COLO829 (cell line): ENCODE measurements at places on chromosomes 16 and 17.

- DNase-seq = no peak
These were observed 3.0 kb downstream of the SALL1 start for GRCh38 chr16:51147776-51148677.

DNA sequence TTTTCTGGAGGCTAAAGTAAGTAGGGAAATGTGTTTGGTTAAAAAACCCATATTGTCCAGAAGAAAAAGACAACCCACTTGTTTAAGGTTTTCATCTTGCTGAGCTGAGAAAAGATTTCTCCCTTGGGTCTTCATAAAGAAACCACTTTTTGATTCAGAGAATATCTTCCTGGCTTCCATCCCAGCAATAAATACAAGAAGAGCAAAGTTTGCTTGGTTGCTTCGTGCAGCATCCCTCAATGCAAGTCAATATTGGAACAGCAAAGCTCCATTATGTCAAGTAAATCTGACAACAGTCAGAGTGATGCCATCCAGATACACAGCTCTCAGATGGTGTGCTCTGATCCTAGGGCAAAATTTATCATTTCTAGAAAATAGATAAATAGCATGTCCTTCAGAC is 118.9 kb upstream of the PIRT start:
- no peak for DNase-seq

DNA sequence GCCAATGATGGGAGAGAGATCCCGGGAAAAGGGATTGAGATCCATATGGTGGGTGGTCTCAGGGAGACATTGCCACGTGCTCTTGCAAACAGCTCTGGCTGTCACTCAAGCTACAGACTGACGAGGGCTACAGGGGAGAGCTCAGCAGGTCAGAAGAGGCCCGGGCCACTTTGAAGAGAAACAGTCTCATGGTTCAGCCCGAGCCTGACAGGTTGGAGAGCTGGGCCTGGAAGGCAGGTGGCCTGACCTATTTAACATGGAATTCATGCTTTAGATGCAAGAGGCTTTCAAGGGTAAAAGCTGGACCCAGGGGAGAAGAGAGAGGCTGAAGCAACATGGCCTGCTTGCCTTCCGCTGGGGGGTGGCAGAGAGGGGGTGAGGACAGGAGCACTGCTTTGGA is 81.0 kb upstream of the BRD7 start:
- no peak for DNase-seq

GRCh38 chr16:11619327-11619851 is 32.7 kb upstream of the LITAF start:
- no peak for DNase-seq

DNA sequence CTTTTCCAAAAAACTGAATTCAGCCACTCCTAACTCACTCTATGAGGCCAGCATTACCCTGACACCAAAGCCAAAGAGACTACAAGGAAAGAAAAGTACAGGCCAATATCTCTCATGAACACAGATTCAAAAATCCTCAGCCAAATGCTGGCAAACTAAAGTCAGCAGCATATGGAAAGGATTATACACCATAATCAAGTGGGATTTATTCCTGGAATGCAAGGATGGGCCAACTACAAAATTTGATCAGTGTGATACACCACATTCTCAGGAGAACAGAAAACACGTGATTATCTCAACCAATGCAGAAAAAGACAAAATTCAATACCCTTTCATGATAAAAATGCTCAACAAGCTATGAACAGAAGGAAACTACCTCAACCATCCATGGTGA is 7.7 kb upstream of the AATK start:
- no peak for DNase-seq

DNA sequence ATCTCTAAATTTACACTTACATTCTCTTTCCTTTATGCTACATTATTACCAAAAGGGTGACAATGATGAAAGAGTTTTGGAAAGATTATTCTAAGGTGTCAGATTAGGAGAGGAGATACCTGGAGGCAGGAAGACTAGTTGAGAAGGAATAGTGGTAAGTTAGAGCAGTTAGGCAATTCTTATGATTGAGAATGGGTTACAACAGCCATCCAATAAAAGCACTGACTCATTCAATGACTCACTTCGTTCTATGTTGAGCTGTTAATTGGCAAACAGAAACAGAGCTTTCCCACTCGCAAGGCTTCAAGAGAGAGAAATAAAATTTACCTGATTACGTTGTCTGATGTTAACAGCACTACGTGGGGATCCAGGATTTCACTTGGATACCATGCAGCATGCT is 5.8 kb downstream of the NUP88 start:
- DNase-seq = no peak

- DNase-seq = no peak
These were observed 149.9 kb downstream of the CLEC16A start for GRCh38 chr16:11094075-11094856.

DNA sequence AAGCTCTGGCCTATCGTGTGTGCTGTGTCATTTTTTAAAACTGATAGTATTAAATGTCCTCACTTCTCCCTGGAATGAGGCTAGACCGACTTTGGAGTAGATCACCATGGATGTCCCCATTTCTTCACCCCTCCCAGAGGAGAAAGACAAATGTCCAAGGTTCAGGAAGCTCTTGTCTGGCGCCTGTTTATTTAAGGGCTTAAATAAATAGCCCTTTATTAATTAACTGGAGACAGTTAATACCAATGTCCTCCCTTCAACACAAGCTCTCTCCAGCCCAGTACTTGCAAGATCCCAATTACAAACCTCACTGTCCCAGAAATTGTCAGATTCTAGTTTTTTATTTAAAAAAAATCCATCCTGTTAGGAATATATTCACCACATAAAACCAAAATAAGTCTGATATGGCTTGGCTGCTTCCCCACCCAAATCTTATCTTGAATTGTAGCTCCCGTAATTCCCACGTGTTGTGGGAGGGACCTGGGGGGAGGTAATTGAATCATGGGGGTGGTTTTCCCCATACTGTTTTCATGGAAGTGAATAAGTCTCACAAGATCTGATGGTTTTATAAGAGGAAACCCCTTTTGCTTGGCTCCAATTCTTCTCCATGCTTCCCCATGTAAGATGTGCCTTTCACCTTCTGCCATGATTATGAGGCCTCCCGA is 344.4 kb downstream of the SHISA9 start:
- DNase-seq = no peak

DNA sequence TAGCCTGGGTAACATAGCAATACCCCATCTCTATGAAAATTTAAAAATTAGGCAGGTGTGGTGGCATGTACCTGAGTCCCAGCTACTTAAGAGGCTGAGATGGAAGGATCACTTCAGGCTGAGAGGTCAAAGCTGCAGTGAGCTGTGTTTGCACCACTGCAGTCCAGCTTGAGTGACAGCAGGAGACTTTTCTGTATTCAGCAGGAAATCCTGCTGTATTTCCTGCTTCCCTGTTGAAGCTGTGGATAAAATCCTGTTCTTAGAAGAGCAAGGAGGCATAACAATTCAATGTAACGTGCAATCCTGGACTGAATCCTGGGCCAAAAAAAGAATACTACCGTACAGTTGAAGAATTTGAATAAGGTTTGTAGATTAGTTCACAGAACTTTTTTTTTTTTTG is 62.2 kb downstream of the FBXL20 start:
- DNase-seq = no peak

DNA sequence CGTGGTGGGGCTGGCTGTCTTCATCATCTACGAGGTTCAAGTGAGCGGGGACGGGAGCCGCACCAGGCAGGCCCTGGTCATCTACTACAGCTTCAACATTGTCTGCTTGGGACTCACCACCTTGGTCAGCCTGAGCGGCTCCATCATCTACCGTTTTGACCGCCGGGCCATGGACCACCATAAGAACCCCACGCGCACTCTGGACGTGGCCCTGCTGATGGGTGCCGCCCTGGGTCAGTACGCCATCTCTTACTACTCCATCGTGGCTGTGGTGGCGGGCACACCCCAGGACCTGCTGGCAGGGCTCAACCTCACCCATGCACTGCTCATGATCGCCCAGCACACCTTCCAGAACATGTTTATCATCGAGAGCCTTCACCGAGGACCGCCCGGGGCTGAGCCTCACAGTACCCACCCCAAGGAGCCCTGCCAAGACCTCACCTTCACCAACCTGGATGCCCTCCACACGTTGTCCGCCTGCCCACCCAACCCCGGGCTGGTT is 5.1 kb upstream of the OTOP3 start:
- DNase-seq = no peak

DNA sequence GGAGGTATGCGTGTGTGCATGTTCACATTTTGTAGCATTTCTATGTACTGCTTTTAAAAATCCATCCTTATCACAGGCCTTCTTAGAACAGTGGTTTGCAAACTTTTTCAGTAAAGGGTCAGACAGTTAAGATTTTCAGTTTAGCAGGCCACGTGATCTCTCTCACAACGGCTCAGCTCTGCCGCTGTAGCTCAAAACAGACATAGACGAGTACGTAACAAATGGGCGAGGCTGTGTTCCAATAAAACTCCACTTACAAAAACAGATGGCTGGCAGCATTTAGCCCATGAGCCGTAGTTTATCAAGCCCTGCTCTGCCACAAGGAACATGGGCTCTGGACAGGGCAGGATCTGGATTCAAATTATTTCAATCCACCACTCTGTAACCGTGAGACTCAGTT is 141.8 kb downstream of the XYLT1 start:
- no peak for DNase-seq

GRCh38 chr17:58204796-58205195 is 12.3 kb downstream of the EPX start:
- DNase-seq = no peak

- no peak for DNase-seq
These were observed 24.2 kb downstream of the SGSH start for GRCh38 chr17:80195671-80196529.

DNA sequence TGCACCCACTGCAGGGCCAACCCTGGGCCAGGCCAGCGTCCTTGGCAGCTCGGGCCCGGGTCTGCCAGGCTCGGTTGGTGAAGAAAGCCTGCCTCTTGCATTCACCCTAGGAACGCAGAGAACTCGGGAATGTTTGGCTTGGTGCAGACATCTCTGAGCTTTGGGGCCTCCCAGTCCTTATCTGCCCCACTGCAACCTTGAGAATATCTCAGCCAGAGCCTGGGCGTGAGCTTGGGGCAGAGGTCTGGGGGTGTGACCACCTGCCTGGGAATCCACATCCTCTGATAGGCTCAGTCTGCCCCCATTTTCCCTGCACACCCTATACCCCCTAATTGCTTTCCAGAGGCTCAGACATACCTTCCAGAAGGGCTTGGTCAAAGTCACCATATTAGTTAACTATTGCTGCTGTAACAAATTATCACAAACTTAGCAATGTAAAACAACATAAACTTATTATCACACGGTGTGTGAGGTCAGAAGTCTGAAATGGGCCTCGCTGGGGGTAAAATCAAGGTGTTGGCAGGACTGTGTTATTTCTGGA is 30.7 kb upstream of the ZNF423 start:
- no peak for DNase-seq

DNA sequence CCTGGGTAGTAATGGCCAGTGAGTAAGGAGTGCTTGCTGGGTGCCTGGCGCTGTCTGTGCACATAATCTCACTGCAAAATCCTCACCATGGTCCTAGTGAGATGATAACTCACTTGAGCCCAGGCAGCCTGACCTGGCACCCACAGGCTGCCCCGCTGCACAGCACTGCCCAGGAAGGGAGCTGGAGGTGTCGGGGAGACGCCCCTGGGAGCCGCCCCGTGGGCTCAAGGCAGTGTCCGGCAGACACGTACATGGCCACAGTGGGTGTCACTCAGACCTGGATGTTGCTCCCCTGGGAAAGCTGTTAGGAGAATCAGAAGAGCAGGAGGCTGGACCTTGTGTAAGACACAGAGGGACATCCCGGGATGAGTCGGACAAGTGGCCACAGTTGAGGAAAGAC is 44.2 kb downstream of the BEAN1 start:
- DNase-seq = no peak

DNA sequence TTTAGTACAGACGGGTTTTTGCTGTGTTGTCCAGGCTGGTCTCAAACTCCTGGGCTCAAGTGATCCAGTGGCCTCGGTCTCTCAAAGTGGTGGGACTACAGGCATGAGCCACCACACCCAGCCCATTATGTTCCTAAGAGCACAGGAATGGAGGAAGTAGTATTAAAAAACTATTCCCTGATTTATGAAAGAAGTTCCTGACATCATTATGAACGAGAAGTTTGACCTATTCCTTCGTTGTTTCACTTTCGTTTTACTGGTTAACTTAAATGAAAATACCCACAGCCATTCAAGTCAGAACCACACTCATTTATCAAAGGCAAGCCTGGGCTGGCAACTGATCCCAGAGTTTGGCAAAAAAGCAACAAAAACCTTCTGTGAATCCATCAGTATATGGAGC is 13.5 kb upstream of the CBX4 start:
- peak; percentile 54 for DNase-seq

DNA sequence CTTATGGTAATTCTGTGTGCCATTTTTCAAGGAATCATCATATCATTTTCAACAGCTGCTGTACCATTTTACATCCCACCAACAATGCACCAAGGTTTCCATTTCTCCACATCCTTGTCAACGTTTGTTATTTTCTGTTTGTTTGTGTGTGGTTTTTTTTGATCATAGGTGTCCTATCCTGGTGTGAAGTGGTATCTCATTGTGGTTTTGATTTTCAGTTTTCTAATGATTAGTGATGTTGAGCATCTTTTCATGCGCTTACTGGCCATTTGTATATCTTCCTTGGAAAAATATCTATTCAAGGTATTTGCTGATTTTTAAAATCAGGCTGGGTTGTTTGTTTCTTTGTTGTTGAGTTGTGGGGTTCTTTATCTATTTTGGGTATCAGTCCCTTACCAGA is 15.0 kb downstream of the CHD9 start:
- DNase-seq = no peak

GRCh38 chr17:61324950-61325349 is 74.7 kb upstream of the TBX2 start:
- DNase-seq = no peak

DNA sequence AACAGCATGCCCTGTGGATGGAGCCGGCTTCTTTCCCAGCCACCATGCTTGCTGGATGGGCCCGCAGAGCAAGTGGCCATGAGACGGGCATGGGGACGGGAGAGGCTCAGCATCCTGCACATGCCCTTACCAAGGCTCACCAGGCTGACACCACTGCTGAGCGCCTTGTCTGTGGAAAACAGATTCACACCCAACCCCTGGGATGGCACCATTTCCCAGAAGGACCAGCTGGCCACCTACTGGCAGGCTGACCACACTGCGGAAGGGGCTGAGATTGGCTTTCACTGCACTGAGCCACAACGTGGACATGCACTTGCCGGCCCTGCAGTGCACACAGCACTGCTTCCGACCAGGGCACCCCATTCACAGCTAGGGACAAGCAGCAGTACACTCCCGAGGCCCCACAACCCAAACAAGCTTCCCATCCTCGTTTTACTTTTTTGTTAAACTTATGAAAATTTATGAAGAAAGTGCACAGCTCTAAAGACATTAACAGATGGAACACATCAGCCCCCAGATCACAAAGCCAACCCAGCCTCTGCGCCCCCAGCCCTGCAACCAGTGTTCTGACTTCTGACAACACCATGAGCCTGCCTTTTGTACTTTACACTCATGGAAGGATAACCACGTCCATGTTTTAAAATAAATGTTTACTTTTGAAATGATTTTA is 13.9 kb upstream of the KRTAP17-1 start:
- DNase-seq = peak; percentile 48

DNA sequence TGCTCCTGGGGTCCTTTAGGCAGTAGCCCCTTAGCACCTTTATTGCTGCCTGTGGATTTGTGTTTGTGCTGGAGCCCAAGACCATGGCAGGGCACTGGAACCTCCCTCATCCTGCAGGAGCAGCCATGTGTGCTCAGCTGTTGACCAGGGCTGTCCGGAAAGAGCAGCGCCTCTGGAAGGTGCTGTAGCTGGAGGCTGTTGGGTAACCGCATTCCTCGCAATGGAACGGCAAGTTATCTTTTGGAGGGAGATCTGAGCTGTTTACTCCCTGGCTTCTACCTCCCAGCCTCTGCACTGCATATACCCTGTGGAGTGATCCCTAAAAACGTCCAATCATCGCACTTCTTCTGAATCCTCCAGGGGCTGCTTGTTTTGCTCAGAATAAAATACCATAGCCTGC is 291.0 kb downstream of the SNX29 start:
- DNase-seq = no peak
